ENCODE measurements at places on chromosomes 12 and 14.

DNA sequence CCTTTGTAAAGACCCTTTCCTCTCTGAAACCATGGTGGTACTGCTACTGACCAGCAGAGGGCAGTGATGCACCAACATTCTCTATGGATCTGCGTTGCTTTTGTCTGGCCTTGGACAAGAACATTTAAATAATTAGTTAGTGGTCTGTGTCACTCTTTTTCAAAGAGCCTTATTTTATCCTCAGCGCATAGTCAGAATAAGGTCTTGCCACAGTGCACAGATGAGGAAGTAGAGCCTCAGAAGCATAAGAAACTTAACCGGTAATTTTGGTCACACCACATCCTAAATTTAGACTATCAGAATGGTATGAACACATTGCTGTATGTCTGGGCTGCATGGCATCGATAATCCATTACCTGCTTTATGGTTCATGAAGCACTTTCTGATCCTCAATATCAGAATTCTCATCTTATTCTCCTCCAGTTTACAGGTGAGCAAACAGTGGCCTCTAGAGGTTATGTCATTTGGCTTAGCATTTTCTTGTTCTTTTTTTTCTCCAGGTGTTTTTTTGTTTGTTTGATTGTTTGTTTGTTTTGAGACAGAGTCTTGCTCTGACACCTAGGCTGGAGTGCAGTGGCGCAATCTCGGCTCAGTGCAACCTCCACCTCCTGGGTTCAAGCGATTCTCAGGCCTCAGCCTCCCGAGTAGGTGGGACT is 23.7 kb upstream of the IFT81 start:
- no peak for DNase-seq

- no peak for DNase-seq
Measured at GRCh38 chr14:94368956-94369355, 19.4 kb downstream of the SERPINA1 start.

GRCh38 chr12:105107171-105107493 is 399 bp upstream of the WASHC4 start:
- DNase-seq: no peak

DNA sequence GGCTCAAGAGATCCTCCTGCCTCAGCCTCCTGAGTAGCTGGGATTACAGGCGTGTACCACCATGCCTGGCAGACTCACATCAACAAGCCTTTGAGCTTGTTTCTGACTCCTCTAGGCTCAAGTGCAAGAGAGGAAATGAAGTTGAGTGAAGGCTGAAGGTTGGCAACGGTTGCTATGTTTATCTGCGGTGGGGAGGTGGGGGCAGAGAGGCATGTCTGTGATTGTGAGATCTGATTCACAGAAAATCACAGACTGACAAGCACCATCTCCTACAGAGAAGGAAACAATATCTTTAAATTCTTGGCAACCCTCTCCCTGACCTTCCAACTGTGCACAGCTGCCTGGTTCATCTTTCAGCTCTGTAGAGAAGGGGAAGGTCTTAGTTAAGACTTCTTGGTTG is 22.1 kb upstream of the NINJ2 start:
- DNase-seq: no peak

- DNase-seq: no peak
Measured at GRCh38 chr14:93042968-93043940, 72.5 kb downstream of the ITPK1 start.

All from NCI-H510A (cell line).